ENCODE measurements at places on chromosomes 2 and 18. TPM values are rescaled to one million over a fixed set of nuclear protein-coding genes. Genes with fewer than 3 reads are reported as not detected.

The WDPCP gene
- 34.2 TPM for total RNA-seq

The CHST10 gene
- total RNA-seq = 11.0 TPM

The DSC2 gene
- total RNA-seq = 0.82 TPM

The RPRM gene
- total RNA-seq = not detected

The TPO gene
- total RNA-seq = not detected

The AOX1 gene
- total RNA-seq = 23.6 TPM

The COL6A3 gene
- 1,372 TPM for total RNA-seq

The CXCR1 gene
- total RNA-seq = not detected

The CYRIA gene
- 5.6 TPM for total RNA-seq

Measured in fibroblast of the aortic adventitia (primary cell).